ENCODE measurements at places on chromosomes 6 and 20. TPM values are rescaled to one million over a fixed set of nuclear protein-coding genes. Genes with fewer than 3 reads are reported as not detected.

HMGCLL1 gene
- total RNA-seq, result 0.41 TPM

MUCL3 gene
- 0.37 TPM for total RNA-seq

HCRTR2 gene
- total RNA-seq, result 0.19 TPM

MRAP2 gene
- total RNA-seq, result 4.7 TPM

CD24 gene
- 2,327 TPM for total RNA-seq

MAVS gene
- total RNA-seq, result 24.3 TPM

CLVS2 gene
- total RNA-seq, result 0.73 TPM

B3GALT4 gene
- total RNA-seq, result 4.2 TPM

MATN4 gene
- 4.0 TPM for total RNA-seq

GJA10 gene
- total RNA-seq, result not detected

OXT gene
- total RNA-seq, result not detected

NRM gene
- 27.3 TPM for total RNA-seq

SLC24A3 gene
- 6.2 TPM for total RNA-seq

OTOR gene
- total RNA-seq, result not detected

ERVFRD-1 gene
- not detected for total RNA-seq

SCUBE3 gene
- 1.0 TPM for total RNA-seq

EDN1 gene
- total RNA-seq, result 1.1 TPM

PI3 gene
- not detected for total RNA-seq

DYNLT2 gene
- 1.6 TPM for total RNA-seq

GRIK2 gene
- total RNA-seq, result 2.2 TPM

SNX9 gene
- 23.2 TPM for total RNA-seq

SLC17A9 gene
- total RNA-seq, result 31.1 TPM

RAET1E gene
- not detected for total RNA-seq

GNMT gene
- total RNA-seq, result 1.8 TPM

CNR1 gene
- 3.1 TPM for total RNA-seq

SLC17A1 gene
- not detected for total RNA-seq

TMEM181 gene
- 18.2 TPM for total RNA-seq

MCCD1 gene
- total RNA-seq, result not detected

PCIF1 gene
- 27.2 TPM for total RNA-seq

TRAPPC3L gene
- not detected for total RNA-seq

NSFL1C gene
- 87.4 TPM for total RNA-seq

NR2E1 gene
- total RNA-seq, result not detected

HLA-DRA gene
- total RNA-seq, result 4.1 TPM

ADTRP gene
- total RNA-seq, result 0.45 TPM

PAK5 gene
- 0.44 TPM for total RNA-seq

MUC21 gene
- not detected for total RNA-seq

SRSF12 gene
- total RNA-seq, result 4.2 TPM

RHAG gene
- total RNA-seq, result not detected

C20orf144 gene
- 0.23 TPM for total RNA-seq

BPI gene
- not detected for total RNA-seq

SLC13A3 gene
- total RNA-seq, result 9.8 TPM

STX11 gene
- 0.21 TPM for total RNA-seq

TGM6 gene
- not detected for total RNA-seq

EEF1E1 gene
- 97.2 TPM for total RNA-seq

TTBK1 gene
- 1.5 TPM for total RNA-seq

PXDC1 gene
- 1.7 TPM for total RNA-seq

KCNK5 gene
- total RNA-seq, result 44.3 TPM

ETV7 gene
- total RNA-seq, result 0.21 TPM

TPMT gene
- 17.2 TPM for total RNA-seq

NFATC2 gene
- total RNA-seq, result 0.91 TPM

TPD52L2 gene
- total RNA-seq, result 78.1 TPM

RBPJL gene
- 0.73 TPM for total RNA-seq

BYSL gene
- 43.9 TPM for total RNA-seq

SCAF8 gene
- 46.3 TPM for total RNA-seq

PGC gene
- not detected for total RNA-seq

DDX43 gene
- not detected for total RNA-seq

DNAH8 gene
- total RNA-seq, result not detected

SIRPA gene
- 4.4 TPM for total RNA-seq
